ENCODE measurements at places on chromosomes 7 and 10.

DNA sequence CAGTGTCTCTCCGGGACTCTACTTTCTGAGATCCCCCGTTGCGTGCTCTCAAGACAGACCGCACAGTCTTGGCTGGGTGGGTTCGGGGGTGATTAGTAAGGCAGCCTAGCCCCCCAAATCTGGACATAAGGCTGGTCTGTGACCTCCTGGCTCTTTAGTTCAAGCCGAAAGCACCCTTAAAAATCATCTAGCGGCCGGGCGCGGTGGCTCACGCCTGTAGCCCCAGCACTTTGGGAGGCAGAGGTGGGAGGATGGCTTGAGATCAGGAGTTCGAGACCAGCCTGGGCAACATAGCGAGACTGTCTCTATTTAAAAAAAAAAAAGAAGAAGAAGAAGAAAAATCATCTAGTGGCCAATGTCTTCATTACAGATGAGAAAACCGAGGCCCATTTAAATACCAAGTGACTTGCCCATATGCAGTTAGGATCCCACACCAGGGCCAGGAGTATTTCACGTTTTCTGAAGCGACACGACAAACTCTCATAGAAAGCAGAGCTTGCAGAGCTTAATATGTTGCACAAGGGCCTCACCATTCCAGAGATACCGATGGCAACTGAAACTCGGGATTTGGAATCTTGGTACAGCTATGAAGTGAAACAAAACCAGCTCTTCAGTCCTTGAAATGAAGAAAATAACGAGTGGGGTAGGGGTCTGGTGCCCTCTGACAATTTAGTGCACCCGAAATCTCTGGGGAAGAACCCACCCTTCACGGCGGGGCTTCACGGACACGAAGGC lies 703 bp upstream of the HILPDA start:
- H3K27me3 ChIP-seq = no peaks in the 10 kb centered on the region
- peak overlapping the region; percentile 97 for H3K4me3 ChIP-seq
- H3K4me1 ChIP-seq = peaks cover 56% of the 10 kb centered on the region
- H3K27ac ChIP-seq = peak overlapping the region; percentile 97
- DNase-seq = no peak

DNA sequence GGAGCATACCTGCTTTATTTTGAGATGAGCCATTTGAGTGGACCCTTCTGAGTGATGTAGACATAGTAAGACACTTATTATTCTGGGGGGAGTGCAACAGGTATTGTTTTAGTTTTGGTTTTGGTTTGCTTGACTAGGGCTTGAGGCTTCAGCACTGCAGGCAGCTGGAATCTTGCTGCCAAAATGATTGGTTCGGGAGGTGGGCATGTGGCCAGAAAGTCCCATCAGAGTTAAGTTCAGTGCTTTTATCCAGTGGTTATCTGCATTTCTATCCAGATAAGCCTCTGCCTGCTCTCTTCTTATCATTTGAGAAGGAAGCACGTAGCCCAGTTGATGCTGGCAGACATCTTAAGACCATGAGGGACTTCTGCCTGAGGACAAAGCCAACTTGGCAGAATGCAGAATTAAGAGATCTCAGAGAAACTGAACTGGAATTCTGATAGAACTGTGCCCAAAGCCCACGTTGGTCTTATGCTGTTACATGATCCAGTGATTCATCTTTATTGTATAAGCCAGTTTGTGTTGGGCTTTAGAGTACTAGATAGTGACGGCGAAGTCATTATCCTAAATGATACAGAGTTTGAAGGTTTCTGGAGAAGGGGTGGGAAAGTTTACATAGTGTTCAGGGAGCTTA lies 9.6 kb upstream of the JAZF1 start:
- no peaks in the 10 kb centered on the region for H3K36me3 ChIP-seq
- H3K27ac ChIP-seq = no peak overlapping the region
- peaks cover 47% of the 10 kb centered on the region for H3K27me3 ChIP-seq

- no peak overlapping the region for H3K4me3 ChIP-seq
- no peak overlapping the region for H3K27ac ChIP-seq
- peaks cover 11% of the 10 kb centered on the region for H3K27me3 ChIP-seq
- H3K36me3 ChIP-seq = no peaks in the 10 kb centered on the region
- DNase-seq = no peak
These were observed 35.3 kb upstream of the HIBADH start for GRCh38 chr7:27697861-27698430.

GRCh38 chr10:24533981-24534380 lies 189.7 kb downstream of the ARHGAP21 start:
- no peaks in the 10 kb centered on the region for H3K36me3 ChIP-seq
- DNase-seq = no peak
- no peak overlapping the region for H3K4me3 ChIP-seq
- no peak overlapping the region for H3K27ac ChIP-seq

DNA sequence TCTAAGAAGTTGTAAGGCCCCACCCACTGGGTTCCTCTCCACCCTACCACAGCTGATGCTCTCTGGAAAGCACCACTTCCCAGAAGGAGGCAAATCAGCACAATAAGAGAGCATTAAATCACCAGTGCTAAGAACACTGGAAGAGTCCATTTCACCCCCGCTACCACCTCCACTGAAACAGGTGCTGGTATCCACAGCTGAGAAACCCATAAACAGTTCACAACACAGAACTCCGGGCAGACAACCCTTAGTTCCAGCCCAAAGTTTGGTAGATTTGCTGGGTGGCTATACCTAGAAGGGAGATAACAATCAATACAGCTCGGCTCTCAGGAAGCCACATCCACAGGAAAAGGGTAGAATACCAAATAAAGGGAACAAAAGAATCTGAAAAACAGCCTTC lies 34.1 kb downstream of the ZNF680 start:
- no peaks in the 10 kb centered on the region for H3K4me1 ChIP-seq
- peaks cover 75% of the 10 kb centered on the region for H3K36me3 ChIP-seq
- no peak overlapping the region for H3K27ac ChIP-seq
- no peaks in the 10 kb centered on the region for H3K27me3 ChIP-seq
- no peak overlapping the region for H3K4me3 ChIP-seq
- no peak for DNase-seq

- H3K4me1 ChIP-seq = peaks cover 26% of the 10 kb centered on the region
- DNase-seq = peak; percentile 22
These were observed 818 bp upstream of the SUPV3L1 start for GRCh38 chr10:69179089-69179742.

GRCh38 chr7:69411466-69411865 lies 186.8 kb upstream of the AUTS2 start:
- peaks cover 2% of the 10 kb centered on the region for H3K4me1 ChIP-seq
- DNase-seq = no peak
- no peak overlapping the region for H3K27ac ChIP-seq
- no peak overlapping the region for H3K4me3 ChIP-seq

DNA sequence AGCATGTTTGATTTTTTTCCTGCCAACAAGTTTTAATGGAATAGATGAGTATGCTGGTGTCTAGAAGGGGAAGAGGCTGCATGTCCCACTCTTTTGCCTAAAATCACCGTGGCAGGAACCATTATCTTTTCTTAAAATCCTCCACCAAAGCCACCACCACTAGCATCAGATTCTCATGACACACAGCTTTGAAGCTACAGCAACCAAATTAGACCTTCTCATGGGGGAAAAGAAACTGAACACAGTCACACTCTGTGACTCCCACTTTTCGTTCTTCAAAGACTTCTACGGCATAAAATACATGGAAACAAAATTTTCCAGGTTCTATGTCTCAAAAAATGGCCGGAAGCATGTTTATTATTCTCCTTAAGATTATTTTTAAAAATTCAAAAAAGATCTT lies 81.8 kb downstream of the SGMS1 start:
- no peak for DNase-seq
- no peaks in the 10 kb centered on the region for H3K27me3 ChIP-seq
- H3K4me3 ChIP-seq = no peak overlapping the region
- H3K4me1 ChIP-seq = peaks cover 51% of the 10 kb centered on the region

GRCh38 chr7:11957956-11958355 lies 126.0 kb upstream of the THSD7A start:
- no peak overlapping the region for H3K27ac ChIP-seq
- no peak overlapping the region for H3K4me3 ChIP-seq
- no peaks in the 10 kb centered on the region for H3K36me3 ChIP-seq
- H3K27me3 ChIP-seq = no peaks in the 10 kb centered on the region
- H3K4me1 ChIP-seq = no peaks in the 10 kb centered on the region

DNA sequence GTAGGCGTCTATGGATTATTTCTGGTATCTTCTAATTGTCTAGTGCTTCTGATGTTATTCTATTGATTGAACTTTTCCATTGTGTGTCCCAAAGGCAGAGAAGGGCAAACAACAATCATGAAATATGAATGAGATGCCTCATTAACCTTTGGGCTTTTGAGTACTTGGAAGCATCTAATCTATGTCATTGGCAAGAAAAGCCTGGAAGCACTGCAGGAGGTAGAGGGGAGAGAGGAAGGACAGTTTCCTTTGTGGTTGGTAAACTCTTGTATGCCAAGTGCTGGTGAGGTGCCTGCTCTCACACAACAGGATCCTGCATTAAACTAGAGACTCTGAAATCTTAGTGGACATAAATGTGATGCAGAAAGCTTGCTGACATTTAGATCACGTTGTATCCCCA lies 155.2 kb upstream of the TPK1 start:
- H3K27ac ChIP-seq = no peak overlapping the region
- no peak for DNase-seq
- H3K4me3 ChIP-seq = no peak overlapping the region
- H3K4me1 ChIP-seq = no peaks in the 10 kb centered on the region
- H3K36me3 ChIP-seq = no peaks in the 10 kb centered on the region

GRCh38 chr10:24205821-24206220 lies 3.1 kb upstream of the KIAA1217 start:
- H3K4me3 ChIP-seq = no peak overlapping the region
- H3K27me3 ChIP-seq = peaks cover 36% of the 10 kb centered on the region
- peaks cover 15% of the 10 kb centered on the region for H3K4me1 ChIP-seq
- no peak overlapping the region for H3K27ac ChIP-seq
- H3K36me3 ChIP-seq = no peaks in the 10 kb centered on the region
